Neural crest cell (in vitro differentiated cells): ENCODE measurements at places on chromosomes 2 and 18. TPM values are rescaled to one million over a fixed set of nuclear protein-coding genes. Genes with fewer than 3 reads are reported as not detected.

The TNFRSF11A gene
- 0.05 and 0.16 TPM in 2 replicates for total RNA-seq

GRCh38 chr18:35038881-35039491 lies 2.2 kb upstream of the MAPRE2 start:
- H3K36me3 ChIP-seq = no peaks in the 10 kb centered on the region
- H3K4me3 ChIP-seq = peak overlapping the region; percentile 11
- H3K4me1 ChIP-seq = peaks cover 36% of the 10 kb centered on the region
- DNase-seq = no peak

- DNase-seq = no peak
- H3K4me1 ChIP-seq = peaks cover 23% of the 10 kb centered on the region
- no peak overlapping the region for H3K4me3 ChIP-seq
- H3K27me3 ChIP-seq = peaks cover 3% of the 10 kb centered on the region
Measured at GRCh38 chr2:25666218-25666617, 7.2 kb downstream of the DTNB start.

GRCh38 chr2:80473796-80474195 lies 169.2 kb upstream of the LRRTM1 start:
- no peaks in the 10 kb centered on the region for H3K27me3 ChIP-seq
- H3K36me3 ChIP-seq = peaks cover 10% of the 10 kb centered on the region
- no peak overlapping the region for H3K27ac ChIP-seq
- DNase-seq = no peak

GRCh38 chr2:234850818-234851217 lies 101.0 kb upstream of the SH3BP4 start:
- H3K27me3 ChIP-seq = no peaks in the 10 kb centered on the region
- no peak overlapping the region for H3K4me3 ChIP-seq
- no peak overlapping the region for H3K27ac ChIP-seq
- no peak for DNase-seq

The SKA1 gene
- total RNA-seq = 28.9 and 30.3 TPM in 2 replicates

GRCh38 chr2:37454851-37455762 lies 110.7 kb downstream of the QPCT start:
- no peaks in the 10 kb centered on the region for H3K36me3 ChIP-seq
- H3K4me3 ChIP-seq = no peak overlapping the region
- H3K27me3 ChIP-seq = no peaks in the 10 kb centered on the region
- peaks cover 4% of the 10 kb centered on the region for H3K4me1 ChIP-seq
- H3K27ac ChIP-seq = no peak overlapping the region

- H3K27ac ChIP-seq = no peak overlapping the region
- no peak overlapping the region for H3K4me3 ChIP-seq
- no peaks in the 10 kb centered on the region for H3K27me3 ChIP-seq
- H3K36me3 ChIP-seq = no peaks in the 10 kb centered on the region
- DNase-seq = no peak
- peaks cover 10% of the 10 kb centered on the region for H3K4me1 ChIP-seq
Measured at GRCh38 chr18:13176847-13177246, 41.7 kb upstream of the LDLRAD4 start.

DNA sequence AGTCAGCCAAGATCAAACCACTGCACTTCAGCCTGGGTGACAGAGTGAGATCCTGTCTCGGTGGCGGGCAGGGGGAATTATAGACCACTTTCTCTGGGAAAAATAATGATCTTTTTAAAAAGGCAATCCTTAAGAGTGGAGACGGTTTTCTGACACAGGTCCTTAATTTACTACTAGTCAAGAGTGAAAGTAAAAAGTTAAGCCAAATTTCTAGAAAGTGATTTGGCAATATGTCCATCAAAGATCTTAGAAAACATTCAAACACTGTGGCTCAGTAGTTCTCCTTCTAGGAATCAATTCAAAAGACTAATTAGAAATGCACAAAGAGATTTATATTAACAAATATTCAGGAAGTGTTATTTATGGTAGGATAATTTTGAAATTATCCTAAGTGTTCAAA lies 148.5 kb upstream of the DNMT3A start:
- H3K4me3 ChIP-seq = no peak overlapping the region
- H3K4me1 ChIP-seq = no peaks in the 10 kb centered on the region
- no peak for DNase-seq
- H3K27ac ChIP-seq = no peak overlapping the region
- H3K27me3 ChIP-seq = no peaks in the 10 kb centered on the region

The FTCDNL1 gene
- total RNA-seq = 1.5 and 1.6 TPM in 2 replicates

DNA sequence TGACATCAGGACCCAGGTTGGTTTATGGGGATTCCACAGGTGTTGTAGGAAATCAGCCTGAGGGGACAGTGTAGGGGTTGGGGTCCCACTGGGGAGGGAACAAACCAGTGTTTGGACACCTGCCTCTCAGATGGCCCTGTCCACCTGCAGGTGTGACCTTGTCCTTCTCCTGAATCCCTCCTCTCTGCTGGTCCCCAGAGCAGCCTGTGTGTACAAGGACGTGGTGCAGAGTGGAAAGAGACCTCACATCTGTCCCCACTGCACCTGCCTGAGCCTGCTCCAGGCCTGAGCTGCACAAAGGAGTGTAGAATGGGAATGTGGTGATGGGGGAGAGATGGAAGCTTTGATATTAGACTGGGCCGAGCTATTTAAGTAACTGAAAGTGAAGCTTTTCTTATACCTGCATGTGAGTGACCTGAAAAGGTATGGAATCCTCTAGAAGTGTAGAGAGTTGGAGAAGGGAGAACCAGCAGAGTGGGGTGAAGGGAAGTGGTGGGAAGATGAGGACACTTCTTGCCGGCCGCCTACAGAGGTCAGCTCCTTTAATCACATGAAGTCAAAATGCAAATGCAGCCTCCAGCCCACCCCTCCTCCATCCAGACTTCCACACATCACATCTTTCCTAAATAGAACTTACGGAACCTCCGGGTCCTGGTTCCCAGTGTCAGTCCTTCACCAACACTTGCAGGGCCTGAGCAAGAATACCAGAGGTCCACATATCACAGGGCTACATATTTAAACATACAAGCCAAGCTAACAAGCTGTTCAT lies 89.3 kb upstream of the SMAD2 start:
- DNase-seq = no peak
- H3K27me3 ChIP-seq = peaks cover 11% of the 10 kb centered on the region
- no peak overlapping the region for H3K4me3 ChIP-seq
- H3K4me1 ChIP-seq = peaks cover 20% of the 10 kb centered on the region
- H3K36me3 ChIP-seq = no peaks in the 10 kb centered on the region

- DNase-seq = no peak
- peaks cover 27% of the 10 kb centered on the region for H3K4me1 ChIP-seq
- H3K36me3 ChIP-seq = no peaks in the 10 kb centered on the region
- peak overlapping the region; percentile 100 for H3K27ac ChIP-seq
- H3K27me3 ChIP-seq = no peaks in the 10 kb centered on the region
Measured at GRCh38 chr2:222656526-222657446, 894 bp upstream of the FARSB start.

DNA sequence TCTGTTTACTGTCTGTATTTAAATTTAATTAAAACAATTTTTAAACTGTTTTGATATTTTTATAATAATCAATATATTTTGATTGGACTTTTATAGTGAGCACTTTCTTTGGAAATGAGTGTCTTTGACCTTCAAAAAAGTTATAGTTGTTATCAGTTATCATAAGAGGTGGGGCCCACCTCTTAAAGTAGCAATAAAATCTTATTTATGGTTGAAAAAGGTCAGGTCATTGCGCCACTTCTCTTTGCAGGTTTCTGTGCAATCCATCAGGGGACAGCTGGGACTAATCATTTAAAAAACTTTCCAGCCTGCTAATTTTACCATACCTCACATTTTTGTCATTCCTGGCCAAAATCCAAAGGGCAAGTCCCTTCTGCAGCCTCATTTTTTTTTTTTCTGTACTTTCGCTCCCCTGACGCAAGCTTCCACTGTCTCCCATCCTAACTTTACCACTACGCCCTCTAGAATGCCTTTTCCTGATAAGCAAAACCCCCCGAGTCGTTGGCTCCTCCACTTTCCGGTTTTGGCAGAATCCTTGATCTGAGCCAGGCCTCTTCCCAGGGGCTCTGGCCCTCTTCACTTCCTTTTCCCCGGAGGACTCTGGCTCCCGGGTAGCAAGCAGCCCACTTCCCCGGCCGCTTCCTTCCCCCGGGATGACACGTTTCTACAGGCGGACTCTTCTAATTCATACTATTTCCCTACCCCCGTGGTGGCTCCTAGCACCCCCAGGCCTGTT lies 1.1 kb upstream of the SEH1L start:
- DNase-seq = no peak
- no peaks in the 10 kb centered on the region for H3K27me3 ChIP-seq
- H3K4me3 ChIP-seq = peak overlapping the region; percentile 92
- H3K36me3 ChIP-seq = peaks cover 13% of the 10 kb centered on the region
- H3K27ac ChIP-seq = peak overlapping the region; percentile 98

DNA sequence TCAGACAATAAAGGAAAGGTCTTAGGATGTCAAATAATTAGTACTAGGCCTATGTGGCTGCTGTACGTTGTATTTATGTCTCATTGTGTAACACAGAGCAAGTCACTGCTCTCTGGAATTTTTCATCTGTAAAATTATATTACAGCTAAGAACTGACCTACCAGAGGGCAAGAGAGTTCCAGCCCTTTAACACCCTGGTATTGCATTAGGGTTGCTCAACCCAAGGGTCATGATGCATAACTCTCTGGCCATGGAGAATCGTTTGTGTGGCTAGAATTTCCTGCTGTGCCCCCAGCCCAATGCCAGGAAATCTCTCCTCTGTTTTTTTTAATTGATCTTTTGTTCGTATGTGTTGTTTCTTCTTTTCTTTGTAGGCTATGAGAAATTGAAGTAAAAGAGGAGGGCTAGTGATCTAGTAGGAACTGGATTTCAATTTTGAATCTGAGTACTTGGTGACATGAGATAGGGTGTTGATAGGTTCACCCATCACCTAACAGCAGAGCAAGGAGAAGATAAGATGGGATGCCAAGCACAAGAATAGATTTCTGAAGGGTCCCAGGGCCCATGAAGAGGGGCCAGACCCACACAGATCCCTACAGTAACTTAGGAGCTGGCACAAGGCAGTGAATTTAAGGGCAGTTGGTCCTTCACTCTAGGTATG lies 571.2 kb upstream of the TNP1 start:
- no peak overlapping the region for H3K27ac ChIP-seq
- H3K4me3 ChIP-seq = no peak overlapping the region
- DNase-seq = no peak
- no peaks in the 10 kb centered on the region for H3K27me3 ChIP-seq
- peaks cover 50% of the 10 kb centered on the region for H3K4me1 ChIP-seq

The SERPINB4 gene
- not detected in 2 replicates for total RNA-seq

The KYNU gene
- 0.14 and 0.26 TPM in 2 replicates for total RNA-seq

DNA sequence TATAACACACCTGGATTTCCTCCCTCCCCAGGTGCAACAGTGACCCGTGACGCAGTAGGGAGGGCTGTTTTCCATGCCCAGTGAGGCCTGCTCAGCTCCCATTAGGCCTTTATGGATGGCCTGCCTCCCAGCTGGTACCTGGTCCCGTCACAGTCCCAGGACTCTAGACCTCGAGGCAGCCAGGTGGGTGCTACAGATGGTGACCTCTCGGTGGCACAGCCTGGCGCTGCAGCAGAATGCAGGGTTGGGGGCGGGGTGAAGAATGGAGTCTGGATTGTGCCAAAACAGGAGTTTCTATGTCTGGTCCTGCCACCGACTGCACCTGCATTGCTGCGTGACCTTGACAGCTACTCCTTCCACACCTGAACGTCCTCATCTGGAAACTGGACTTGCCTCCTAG lies 18.0 kb upstream of the YWHAQ start:
- no peak overlapping the region for H3K27ac ChIP-seq
- H3K4me1 ChIP-seq = peaks cover 11% of the 10 kb centered on the region
- no peak overlapping the region for H3K4me3 ChIP-seq
- H3K27me3 ChIP-seq = peaks cover 14% of the 10 kb centered on the region

GRCh38 chr2:16185801-16186272 lies 245.5 kb downstream of the MYCN start:
- peaks cover 66% of the 10 kb centered on the region for H3K4me1 ChIP-seq
- H3K27me3 ChIP-seq = peaks cover 46% of the 10 kb centered on the region
- no peaks in the 10 kb centered on the region for H3K36me3 ChIP-seq
- peak; percentile 34 for DNase-seq

DNA sequence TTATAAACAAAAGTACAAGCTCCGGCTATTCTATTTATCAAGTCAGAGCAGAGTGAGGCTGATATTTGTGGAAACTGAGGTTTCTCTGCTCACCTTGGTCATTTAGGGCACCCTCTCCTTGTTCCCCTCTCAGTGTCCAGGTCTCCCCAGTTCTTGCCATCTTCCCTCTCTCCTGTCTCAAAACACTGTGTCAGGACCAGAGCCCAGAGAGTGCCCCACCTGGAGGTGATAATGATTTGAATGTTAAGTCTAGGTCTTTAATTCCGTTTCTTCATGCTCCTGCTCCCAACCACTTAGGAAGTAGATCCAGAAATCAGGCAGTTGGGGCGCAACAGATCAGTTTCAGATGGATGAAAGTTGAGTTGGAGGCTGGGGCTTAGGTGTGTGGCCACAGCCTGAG lies 9.2 kb upstream of the ADCY3 start:
- DNase-seq = no peak
- H3K4me3 ChIP-seq = no peak overlapping the region
- peaks cover 14% of the 10 kb centered on the region for H3K4me1 ChIP-seq
- no peak overlapping the region for H3K27ac ChIP-seq
- no peaks in the 10 kb centered on the region for H3K27me3 ChIP-seq
- H3K36me3 ChIP-seq = no peaks in the 10 kb centered on the region

The TRIM43 gene
- not detected in 2 replicates for total RNA-seq

The RAB6C gene
- total RNA-seq = 0.16 TPM in 1 of 2 replicates, not detected in the other
